ENCODE measurements at places on chromosomes 11 and 22.

GRCh38 chr22:23142546-23143105 is 836 bp upstream of the RSPH14 start:
- no peak for DNase-seq

GRCh38 chr11:68313574-68314202 is 1.3 kb downstream of the LRP5 start:
- no peak for DNase-seq

GRCh38 chr11:61337706-61338470 is 4.9 kb downstream of the TKFC start:
- no peak for DNase-seq

GRCh38 chr11:46966773-46967172 is 30.2 kb downstream of the CSTPP1 start:
- DNase-seq, result no peak

GRCh38 chr11:69745201-69745600 is 29.9 kb downstream of the FGF4 start:
- DNase-seq, result no peak

- no peak for DNase-seq
Measured at GRCh38 chr11:76702336-76703128, 32.0 kb upstream of the LRRC32 start.

DNA sequence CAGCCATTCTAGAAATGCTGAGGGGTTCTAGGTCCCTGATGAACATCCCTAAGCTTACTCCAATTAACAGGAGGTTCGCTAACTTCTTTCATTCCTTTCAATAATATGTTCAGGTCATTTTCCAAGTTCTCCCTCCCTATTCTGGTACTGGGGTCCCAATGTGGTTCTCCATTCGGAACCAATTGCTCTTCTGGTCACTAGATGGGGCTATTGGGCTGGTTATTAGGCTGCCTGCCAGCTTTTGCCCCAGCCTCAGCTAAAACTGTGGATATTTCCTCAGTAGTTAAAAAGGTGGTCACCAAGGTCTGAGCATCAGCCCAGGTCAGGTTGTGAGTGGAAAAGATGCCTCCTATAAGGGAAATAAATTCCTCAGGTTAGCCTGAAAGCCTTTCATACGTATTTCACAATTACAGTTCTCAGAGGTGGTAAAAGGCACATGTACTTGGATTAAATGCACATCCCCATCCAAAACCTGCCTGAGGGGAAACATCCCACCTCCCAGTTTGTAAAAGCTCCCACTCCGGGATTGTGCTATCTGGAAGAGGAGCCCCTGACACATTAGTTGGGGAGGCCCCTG is 161.1 kb upstream of the CCDC179 start:
- no peak for DNase-seq

DNA sequence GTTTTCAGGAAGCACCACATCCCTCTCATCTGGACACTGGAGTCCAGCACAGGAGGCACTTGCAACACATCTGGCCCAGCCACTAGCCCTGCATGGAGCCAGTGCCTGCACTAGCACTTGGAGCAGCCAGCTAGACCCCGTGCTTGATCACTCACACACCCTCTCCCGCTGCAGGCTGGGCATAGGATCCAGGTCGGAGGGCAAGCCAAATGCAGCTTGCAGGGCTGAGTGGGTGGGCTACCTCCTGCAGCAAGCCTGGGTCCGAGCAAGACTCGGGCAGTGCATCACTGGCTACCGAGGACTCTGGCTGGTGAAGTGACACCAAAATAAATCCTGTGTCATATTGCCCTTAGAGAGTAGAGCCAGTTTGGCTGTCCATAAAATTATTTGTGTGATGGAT is 1795.4 kb downstream of the LRRC4C start:
- DNase-seq, result no peak

GRCh38 chr11:128498721-128499245 is 88.6 kb downstream of the ETS1 start:
- no peak for DNase-seq

- no peak for DNase-seq
Measured at GRCh38 chr22:22248878-22249277, 4.3 kb downstream of the VPREB1 start.

- no peak for DNase-seq
Measured at GRCh38 chr22:20305894-20306645, 13.8 kb downstream of the DGCR6L start.

GRCh38 chr11:33160136-33160535 is 1.1 kb downstream of the CSTF3 start:
- DNase-seq, result no peak

All from T1000 (cell line).